NCI-H187 treated with DMSO at 0.1 percent for 48 hours (cell line): ENCODE measurements at places on chromosomes 4 and X.

- no peak for DNase-seq
Observed at GRCh38 chr4:140112576-140112975, 41.4 kb downstream of the MAML3 start.

GRCh38 chrX:15143825-15144121, 126.1 kb downstream of the ASB9 start:
- DNase-seq: no peak

GRCh38 chr4:38153387-38153760, 193.2 kb downstream of the PTTG2 start:
- no peak for DNase-seq

DNA sequence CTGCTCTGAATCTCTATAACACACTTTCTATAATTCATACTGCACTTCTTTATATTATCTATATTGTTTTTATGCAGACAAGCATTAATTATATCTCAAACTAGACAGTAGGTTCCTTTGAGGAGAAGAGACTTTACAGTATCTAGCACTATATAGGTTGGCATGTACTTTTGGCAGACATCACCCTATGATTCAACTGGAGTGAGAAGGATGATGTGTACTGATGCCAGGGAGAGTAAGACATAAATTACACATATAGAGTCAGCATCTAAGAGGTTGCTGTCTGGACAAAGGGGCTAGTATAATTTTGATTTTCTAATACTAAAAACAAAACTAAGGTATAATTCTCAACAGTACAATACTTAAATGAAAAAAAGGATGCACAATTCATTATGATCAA, 5.1 kb upstream of the RBM41 start:
- no peak for DNase-seq

DNA sequence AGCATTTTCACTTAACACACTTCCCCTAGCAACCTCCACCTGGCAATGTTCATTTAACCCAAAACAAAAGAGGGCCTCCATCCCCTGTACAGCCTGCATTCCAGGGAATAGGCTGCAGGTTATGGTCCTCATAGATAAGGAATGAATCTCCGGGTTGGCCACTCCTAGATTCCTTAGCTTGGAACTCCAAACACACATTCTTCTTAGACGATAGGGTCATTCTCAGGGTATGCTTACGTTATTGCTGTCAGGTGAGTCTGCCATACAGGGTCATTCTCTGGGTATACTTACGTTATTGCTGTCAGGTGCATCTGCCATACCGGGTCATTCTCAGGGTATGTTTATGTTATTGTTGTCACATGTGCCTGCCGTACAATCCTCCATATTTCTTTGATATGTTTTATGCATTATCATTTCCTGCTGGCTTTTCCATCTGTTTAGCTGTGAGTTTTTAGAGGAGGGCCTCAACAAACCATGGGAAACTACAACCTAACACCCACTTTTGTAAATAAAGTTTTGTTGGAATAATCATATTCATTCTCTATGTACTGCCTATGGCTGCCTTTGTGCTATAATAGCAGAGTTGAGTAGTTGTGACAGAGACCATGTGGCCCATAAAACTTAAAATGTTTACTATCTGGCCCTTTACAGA, 8.2 kb upstream of the AFF1 start:
- no peak for DNase-seq

GRCh38 chr4:3659131-3659530, 107.1 kb upstream of the ADRA2C start:
- DNase-seq: no peak

DNA sequence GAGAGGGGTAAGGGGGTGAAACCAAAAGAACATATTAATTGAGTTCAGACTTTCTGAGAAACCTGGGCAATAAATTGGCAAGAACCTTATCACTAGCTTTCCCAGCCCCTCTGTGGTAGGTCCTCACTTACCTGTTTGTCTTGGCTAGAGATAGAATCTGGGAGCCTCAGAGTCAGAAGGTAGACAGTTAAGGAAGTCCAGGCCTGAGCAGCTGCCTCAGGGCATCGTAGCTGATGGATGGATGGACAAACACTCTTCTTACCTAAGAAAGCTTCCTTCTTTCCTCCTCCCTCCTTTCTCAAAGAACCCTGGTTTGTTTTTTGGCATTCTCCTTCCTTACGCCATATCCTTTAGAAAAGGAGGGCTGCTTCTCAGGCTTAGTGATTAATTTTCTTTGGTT, 24.4 kb downstream of the FRAS1 start:
- DNase-seq: no peak

DNA sequence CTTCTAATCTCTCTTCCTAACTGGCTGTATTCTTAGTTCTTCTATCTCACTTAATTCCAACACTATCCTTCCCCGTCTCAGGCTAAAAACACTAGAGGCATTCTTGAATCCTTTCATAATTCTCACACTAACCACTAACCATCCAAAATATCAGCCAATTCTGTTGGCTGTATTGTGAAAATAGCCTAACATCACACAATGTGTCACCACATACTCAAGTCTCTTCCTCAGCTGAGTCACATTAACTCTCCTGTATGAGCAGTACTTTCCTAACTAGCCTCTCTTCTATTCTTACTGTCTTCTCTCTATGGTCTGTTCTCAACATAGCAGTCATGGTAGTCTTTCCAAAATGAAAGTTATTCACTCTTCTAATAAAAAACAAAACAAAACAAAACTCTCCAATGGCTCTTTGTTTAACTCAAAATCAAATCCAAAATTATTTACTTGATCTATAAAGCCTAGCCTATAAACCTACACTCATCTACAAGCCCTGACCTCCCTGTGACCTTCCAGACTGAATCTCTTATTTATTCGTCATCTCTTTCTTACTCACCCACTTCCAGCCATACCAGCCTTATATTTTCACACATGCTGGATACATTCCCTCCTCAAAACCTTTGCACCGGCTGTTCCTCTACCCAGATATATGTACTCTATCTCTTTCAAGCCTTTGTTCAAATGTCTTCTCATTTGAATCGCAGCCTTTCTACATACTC, 445.9 kb downstream of the TLL1 start:
- no peak for DNase-seq

DNA sequence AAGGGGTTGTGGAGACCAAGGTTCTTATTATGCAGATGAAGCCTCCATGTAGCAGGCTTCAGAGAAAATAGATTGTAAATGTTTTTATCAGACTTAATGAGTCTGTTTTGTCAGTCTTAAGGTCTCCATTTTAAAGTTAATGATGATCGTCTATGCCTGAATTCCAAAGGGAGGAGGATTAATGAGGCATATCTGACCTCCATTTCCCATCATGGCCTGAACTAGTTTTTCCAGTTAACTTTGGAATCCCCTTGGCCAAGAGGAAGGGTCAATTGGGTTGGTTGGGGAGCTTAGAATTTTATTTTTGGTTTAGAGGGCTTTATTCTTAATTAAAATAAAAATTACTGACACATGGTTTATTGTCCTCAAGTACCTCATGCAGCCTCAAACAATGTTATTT, 6.9 kb upstream of the PARM1 start:
- DNase-seq: no peak

DNA sequence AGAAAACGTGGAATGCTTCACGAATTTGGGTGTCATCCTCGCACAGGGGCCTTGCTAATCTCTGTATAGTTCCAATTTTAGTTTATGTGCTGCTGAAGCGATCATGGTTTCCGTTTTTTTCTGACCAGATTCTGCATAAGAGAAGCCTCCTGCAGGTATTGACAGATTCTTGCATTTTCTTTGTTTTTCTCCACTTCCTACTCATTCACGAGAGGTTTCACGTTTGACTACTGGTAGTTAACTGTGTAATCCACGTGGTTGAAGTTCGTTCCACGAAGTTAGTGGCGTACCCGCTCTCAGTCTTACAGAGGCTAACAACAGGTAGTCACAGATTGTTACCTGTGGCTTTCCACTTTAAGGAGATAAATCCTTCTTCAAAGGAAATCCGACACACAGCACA, 12.1 kb upstream of the TRIML2 start:
- DNase-seq: no peak

DNA sequence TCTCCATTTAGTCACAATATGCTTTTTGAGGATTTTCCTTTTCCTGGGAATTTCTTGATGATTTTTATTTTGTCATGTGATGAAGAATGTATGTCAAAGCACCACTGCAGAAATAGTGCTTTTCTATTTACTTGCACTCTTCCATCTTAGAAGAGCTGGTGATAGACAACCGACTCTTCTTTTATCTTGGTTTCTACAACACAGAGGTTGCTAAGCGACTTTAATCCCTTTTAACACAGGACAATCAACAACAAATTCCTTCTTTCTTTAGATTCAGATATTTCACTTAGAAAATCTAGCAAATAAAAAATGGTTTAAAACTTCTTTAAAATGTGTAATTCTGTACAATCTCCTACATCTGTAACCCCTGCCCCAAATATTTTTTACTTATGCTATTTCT, 34.6 kb downstream of the TET2 start:
- no peak for DNase-seq

- DNase-seq: no peak
Observed at GRCh38 chr4:142377342-142378091, 468.6 kb downstream of the INPP4B start.

- DNase-seq: no peak
Observed at GRCh38 chr4:188275686-188276085, 136.4 kb downstream of the TRIML1 start.

- DNase-seq: no peak
Observed at GRCh38 chr4:5757536-5757935, 46.5 kb downstream of the EVC start.

DNA sequence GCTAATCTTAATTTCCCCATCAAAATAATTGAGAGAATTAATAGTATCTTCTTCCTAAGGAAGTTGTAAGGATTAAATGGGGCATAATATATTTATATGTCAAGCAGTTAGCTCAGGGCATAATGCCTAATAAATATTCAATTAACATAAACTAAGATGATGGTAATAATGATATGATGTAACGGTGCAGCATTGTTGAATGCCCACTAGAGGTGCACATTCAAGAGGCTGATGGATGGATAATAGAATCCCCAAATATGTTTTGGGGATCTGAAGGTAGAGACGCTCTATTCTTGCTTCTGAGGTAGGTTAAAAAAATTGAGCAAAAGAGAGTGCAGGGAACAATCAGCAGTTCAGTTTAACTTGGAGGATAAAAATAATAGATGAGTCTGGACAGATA, 37.1 kb downstream of the ATOH1 start:
- no peak for DNase-seq

DNA sequence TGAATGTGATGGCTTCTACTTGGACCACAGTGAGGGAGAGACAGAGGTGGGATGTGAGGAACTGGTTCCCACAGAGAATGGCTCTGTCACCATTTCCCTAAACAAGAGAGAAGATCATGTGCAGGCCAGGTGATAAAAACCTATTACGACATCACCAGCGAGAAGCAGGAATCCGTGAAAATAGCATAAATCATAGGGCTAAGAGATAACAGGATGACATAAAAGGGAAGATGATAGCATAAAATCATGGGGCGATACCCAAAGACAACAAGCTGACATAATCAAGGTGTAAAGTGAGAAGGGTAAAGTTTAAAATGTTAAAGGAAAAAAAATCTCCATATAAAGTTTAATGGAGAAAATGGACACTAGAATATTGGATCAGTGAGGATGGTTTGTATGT, 205.5 kb upstream of the SLIT2 start:
- DNase-seq: no peak

GRCh38 chrX:2609431-2610238, 81.5 kb upstream of the CD99 start:
- DNase-seq: no peak

DNA sequence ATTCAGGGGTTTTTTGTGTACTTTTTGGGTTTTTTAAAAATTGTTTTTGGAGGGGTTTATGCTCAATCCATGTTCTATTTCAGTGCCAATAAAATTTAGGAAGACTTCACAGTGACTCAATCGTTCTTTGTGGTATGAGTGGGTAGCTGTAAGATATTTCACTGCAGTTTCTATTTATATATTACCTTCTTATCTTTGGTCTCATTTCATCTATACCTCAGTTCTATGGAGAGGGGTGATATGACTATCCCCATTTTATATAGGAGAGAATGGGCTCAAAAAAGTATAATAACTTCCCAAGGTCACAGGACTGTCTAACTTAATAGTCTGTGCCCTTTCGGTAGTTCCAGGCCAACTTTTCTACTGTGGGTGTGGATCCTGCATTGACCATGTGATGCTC, 74.4 kb downstream of the MSN start:
- no peak for DNase-seq

GRCh38 chrX:7242613-7243012, 94.7 kb upstream of the PUDP start:
- DNase-seq: no peak

DNA sequence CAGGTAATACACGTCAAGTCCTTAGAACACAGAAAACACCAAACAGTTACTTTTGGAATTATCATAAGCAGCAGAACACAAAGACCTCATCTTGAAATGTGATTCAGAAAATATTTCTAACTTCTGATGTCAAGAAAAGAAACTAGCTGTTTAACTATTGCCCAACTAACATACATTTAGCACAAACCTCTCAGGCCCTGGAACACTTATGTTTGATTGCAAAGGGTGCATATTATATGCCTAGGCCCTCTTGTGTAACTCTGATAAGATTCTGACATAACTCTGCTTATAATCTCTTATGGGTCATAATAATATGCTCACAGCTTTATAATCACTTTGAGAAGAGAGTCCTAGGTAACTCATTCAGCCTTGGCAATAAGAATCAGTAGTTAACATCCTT, 62.6 kb downstream of the TBC1D9 start:
- no peak for DNase-seq
